Caco-2 (cell line): ENCODE measurements at places on chromosomes 6 and 20. TPM values are rescaled to one million over a fixed set of nuclear protein-coding genes. Genes with fewer than 3 reads are reported as not detected.
A peak's percentile ranks its signal among the peaks of the same experiment; 100 is the strongest.

Gene EPPIN
- total RNA-seq, result not detected in 2 replicates

DNA sequence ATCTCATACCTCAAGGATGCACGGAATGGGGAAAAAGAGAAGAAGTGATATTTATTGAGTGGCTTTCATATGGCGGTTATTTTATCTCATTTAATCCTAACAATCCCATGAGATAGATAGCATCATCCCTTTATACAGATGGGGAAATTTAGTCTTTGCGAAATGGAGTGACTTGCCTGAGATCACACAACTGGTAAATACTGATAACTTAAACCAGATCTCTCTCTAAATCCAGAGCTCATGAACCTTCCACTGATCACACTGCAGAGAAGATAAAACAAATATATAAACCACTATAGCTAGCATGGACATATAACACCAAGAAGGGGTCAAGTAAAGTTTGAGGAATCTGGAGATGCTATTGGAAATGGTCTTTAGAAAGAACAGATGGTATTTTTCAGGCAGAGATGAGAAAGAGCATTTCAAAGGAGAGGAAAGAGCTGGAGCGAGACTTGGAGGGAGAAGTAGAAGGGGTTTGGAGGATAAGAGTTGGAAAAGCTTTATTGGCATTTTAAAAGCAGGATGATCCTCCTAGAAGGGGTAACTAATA is 139.8 kb upstream of the TNFAIP3 start:
- no peak for DNase-seq

- no peak for DNase-seq
These were observed 501.8 kb downstream of the HACE1 start for GRCh38 chr6:104357928-104358327.

GRCh38 chr20:36272547-36273220 is 33.5 kb upstream of the DLGAP4 start:
- DNase-seq, result no peak

DNA sequence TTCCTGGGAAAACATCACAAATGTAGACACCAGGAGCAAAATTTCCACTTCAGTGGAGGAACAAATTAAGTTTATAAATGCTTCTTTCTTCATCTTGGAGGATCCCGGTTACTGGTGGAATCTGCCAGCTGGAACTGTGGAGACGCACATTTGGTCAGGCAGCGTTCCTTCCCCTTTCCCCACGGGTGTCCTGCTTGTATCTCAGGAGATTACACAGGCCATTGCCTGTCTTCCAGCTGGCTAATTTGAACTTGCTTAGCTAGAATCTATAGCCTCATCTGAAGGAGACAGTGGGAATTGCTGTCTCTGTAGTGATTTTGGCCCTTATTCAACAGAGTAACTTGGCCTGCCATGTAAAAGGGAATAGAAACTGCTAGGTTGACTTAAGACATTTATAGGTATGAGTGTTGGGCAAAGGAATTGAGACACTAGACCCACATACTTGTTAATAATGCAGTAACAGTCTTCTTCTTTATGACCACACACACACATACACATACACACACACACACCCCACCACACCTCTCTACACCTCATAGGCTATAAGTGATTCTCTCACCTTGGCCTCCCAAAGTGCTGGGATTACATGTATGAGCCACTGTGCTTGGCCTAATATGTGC is 34.4 kb downstream of the TSBP1 start:
- no peak for DNase-seq

Gene BPIFB1
- not detected in 2 replicates for total RNA-seq

- no peak for DNase-seq
These were observed 509.3 kb downstream of the QKI start for GRCh38 chr6:163923658-163924411.

GRCh38 chr6:132005178-132005577 is 54.0 kb upstream of the CCN2 start:
- no peak for DNase-seq

Gene MAP3K4
- 32.8 and 34.3 TPM in 2 replicates for total RNA-seq

- no peak for DNase-seq
These were observed 2.6 kb downstream of the ZNF165 start for GRCh38 chr6:28082939-28083338.

Gene DDR1
- total RNA-seq, result 113 and 115 TPM in 2 replicates

DNA sequence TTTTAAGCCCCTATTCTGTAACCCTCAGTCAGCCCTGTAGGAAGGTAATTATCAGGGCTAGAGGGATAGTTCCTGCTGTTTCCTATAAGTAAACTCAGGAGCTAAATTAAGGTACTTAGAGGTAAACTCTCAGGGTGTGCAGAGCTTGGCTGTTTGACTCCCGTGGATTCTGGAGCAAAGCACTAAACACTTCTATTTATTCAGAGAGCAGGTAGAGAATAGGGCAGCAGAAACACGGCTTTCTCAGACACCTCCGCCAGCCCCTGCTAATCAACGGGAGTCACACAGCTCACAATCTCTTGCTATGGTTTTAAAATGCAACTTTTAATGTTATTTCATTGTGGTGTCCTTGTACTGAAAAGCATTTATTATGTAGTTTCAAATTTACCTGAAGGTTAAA is 21.8 kb downstream of the PRKN start:
- no peak for DNase-seq

DNA sequence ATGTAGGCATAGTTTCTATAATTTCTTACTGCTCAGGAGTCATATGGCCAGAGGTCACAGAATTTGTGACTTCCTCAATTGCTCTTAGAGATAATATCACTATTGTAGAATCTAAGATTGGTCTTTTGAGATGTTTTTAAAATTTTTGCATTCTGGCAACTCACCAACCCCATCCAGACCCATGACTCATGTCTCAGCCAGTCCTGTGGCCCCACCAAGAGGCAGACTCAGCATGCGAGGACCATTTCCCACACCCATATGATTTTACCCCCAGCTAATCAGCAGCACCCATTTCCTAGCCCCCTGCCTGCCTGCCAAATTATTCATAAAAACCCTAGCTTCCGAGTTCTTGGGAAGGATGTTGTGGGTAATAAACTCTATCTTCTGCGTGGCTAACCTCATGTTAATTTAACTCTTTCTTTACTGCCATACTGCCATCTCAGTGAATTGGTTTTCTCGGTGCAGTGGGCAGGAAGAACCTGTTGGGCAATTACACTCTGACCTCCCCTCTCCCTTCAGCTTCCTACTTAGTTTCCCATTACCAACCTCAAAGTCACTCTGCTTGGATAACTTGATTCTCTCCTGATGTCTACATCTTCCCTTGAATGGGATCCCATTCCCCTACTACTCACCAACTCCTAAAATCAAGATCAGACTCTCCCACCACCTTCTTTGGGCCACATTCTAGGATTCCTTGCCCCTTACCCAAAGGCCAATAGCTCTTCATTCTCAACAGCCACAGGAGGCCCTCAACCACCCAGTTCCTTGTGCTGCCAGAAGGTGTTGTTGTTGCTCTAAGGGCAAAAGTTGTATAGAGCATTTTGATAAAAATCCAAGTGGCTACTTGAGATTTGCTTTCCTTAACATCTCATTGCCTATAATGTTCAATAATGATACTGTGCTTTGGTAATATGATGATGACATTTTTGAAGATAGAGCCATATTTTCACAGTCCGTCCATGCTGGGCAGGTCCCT is 16.2 kb upstream of the IYD start:
- no peak for DNase-seq

Gene BTNL2
- not detected in 2 replicates for total RNA-seq

DNA sequence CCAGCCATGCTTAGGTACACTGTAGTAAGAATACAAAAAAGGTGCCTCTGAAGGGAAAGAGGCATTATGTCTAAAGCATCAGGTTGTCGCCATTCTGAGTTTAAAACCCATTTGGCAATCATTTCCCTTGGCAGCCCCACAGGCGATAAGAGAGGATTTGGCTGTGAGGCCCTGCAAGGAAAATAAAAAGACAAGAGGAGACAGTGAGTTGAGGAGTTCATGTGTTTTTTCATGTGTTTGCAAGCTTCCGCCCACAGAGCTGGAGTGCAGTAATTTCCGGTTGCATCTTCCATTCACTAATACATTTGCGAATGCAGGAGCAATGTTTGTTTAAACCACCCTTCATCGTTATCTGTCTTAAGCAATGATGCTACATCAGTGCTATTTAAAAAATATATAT is 138.5 kb upstream of the SOX4 start:
- DNase-seq, result no peak

Gene PRR18
- 0.77 and 0.95 TPM in 2 replicates for total RNA-seq

DNA sequence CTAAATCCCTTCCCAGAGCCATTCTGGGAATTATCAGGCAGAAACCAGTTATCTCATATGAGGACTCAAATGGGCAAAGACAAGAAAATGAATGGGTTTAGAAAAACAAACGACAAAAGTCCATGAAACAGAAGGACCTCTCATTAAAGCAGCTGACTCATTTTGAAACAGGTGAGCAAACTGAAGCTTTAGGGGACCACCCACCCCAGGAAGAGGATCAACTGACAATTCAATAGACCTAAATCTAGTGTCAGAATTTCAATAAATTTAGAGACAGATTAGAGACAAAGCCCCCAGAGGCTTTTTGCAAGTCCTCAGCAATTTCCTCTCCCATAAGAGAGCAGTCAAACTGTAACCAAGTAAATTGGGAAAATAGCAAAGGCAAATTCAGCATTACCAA is 333.8 kb downstream of the PTPRT start:
- DNase-seq, result no peak

DNA sequence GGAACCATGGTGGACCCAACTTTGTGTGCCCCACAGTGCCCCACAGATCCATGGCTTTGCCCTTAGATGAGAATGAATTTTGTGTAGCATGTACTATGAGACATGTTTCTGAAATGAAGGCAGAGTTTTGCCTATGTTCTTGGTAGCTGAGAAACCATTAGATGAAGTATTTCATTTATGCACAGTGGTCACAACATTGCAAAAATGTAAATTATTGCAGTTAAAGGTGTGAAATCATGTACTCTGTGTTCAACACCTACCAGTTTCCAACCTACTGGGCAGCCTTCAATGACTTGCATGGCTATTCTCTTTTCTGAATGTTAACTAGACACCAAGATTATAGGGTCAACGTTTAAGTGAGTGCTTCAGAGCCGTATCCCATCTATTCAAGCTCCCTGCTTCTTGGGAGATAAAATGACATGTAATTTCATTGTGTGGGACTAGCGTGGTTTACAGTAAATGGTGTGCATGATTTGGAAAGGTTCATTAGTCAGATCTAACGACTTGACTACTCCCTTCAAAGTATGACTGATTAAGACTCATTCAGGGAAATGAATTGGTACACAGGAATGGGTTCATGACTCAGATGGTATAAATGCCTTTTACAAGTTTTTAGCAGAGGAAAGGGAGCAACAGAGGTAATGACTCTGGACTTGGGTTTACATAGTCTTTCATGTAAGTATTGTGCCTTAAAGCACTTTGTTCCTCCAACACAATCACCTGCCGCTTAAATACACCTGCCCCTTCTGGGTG is 106.1 kb upstream of the AKIRIN2 start:
- DNase-seq, result no peak

- DNase-seq, result no peak
These were observed 2.8 kb downstream of the MRGBP start for GRCh38 chr20:62799036-62799435.

DNA sequence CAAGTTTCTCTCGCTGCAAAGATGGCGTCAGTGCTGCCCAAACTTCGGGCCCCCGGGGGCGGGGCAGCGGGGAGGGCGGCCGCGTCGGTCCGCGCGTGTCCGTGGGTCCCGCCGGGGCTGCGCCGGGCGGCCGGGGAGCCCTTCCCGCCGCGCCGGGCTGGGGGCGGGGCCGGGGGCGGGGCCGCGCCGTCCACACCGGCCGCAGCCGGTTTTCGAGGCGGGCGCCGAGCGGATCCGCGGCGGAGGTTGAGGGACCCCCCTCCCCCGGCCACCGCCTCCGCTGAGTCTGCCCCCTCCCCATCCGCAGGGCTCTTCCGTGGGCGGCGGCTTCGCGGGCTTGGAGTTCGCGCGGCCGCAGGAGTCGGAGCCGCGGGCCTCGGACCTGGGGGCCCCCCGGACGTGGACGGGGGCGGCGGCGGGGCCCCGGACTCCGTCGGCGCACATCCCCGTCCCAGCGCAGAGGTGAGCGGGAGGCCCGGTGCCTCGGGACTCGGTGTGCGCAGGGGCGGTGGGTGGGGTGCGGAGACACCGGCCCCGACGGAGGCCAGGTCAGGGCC is 572 bp downstream of the SLC2A4RG start:
- DNase-seq, result peak; percentile 73

DNA sequence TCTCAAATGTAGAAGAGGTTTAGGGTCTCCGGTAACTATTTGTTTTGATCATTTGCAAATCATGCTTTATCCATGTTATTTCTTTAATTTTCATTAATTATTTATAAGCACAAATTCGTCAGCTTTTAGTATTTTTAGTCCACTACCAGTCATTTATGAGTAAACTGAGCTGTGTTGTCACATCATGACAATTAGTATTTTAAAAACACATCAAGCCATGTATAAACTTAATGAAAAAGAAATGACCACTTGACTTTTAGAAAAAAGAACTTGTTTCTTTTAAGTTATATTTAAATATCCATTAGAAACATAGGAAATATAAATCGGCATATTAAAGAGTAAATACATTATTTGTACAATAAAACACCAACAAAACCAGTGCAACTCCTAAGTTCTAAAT is 2.8 kb downstream of the NKX2-4 start:
- DNase-seq, result no peak

DNA sequence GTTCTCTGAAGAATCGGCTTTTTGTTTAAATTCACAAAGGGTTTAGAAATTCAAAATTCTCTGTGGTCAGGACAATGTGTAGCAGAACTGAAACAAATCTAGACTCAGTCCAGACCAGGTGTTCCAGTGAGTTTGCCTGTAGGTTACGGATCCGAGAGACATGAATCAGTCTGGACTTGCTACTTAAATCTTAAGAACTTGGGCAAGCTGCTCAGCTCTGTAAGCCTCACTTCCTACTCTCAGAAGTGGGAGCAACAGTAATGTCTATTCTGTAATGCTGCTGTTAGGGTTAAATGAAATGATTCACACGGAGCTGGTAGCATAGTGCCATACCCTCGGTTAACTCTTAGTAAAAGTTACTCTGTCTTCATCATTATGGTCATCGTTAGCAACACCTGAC is 37.7 kb downstream of the HECA start:
- DNase-seq, result no peak

GRCh38 chr6:43130429-43130828 is 40.6 kb upstream of the SRF start:
- no peak for DNase-seq

DNA sequence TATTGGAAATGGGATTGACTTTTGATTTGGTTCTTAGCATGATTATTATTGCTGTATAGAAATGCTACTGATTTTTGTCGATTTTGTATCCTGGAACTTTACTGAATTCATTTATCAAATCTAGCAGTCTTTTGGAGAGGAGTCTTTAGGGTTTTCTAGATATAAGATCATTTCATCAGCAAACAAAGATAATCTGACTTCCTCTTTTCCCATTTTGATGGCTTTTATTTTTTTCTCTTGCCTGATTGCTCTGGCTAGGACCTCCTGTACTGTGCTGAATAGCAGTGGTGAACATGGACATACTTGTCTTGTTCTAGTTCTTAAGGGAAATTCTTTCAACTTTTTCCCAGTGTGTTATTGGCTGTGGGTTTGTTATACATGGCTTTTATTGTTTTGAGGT is 64.6 kb downstream of the ZC2HC1B start:
- DNase-seq, result no peak
